ENCODE measurements at places on chromosomes 12 and 14. TPM values are rescaled to one million over a fixed set of nuclear protein-coding genes. Genes with fewer than 3 reads are reported as not detected.

DNA sequence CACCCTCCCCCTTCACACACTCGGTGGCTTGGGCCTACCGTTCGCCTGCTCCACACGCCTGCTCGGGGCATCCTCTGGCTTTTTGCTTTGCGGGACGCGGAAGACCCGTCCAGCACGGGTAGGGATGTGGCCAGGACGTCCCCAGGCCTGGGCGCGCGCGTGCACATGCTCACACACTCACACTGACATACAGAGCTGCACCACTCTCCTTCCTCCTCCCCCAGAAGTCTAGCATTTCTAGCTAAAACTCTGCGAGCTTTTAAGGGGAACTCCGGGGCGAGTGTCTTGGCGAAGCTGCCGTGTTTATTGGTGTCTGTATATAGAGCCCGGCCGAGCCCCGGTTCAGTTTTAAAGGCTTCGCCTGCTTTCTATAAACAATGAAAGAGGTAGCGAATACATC lies 5.0 kb downstream of the TBX5 start:
- H3K4me3 ChIP-seq: no peak overlapping the region
- peaks cover 7% of the 10 kb centered on the region for H3K27me3 ChIP-seq
- peak; percentile 72 for DNase-seq
- H3K36me3 ChIP-seq: no peaks in the 10 kb centered on the region
- no peaks in the 10 kb centered on the region for H3K4me1 ChIP-seq

Gene TPPP2
- not detected for total RNA-seq

DNA sequence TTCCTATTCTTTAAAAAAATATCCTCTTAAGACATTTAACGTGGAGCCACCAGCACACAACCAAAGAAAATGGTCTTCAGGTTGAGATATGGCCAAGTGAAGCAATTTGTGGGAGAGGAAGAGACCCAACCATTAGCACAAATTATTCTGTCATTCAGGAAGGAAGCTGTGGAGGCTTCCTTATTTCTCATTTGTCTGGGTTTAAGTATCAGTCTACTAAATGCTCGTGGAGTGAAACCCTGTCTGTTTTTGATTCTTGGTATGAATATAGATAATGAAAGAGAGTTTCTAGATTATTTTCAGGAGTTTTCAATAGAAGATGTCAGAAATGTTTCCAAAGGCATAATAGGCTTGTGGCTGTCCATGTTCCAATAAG lies 125.1 kb downstream of the GPR65 start:
- H3K27ac ChIP-seq: peak overlapping the region; percentile 65
- peaks cover 17% of the 10 kb centered on the region for H3K4me1 ChIP-seq
- H3K36me3 ChIP-seq: no peaks in the 10 kb centered on the region

- H3K36me3 ChIP-seq: no peaks in the 10 kb centered on the region
- peak; percentile 15 for DNase-seq
- H3K27me3 ChIP-seq: peaks cover 7% of the 10 kb centered on the region
These were observed 45.0 kb upstream of the CCDC91 start for GRCh38 chr12:28145216-28145615.

DNA sequence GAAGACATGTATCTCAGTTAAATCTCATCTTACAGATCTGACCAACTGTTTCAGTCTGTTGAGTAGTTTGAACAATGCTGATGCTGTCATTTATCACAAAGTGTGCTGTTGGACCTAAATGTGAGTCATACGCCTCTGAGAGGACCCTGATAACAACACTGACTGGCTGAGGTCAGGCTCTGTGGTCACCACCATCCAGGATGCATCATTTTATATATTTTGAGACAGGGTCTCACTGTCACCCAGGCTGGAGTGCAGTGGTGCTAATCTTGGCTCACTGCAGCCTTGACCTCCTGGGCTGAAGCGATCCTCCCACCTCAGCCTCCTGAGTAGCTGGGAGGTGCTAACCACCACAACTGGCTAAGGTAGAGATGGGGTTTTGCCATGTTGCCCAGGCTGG lies 181.0 kb upstream of the RGS6 start:
- no peak overlapping the region for H3K27ac ChIP-seq
- no peak overlapping the region for H3K4me3 ChIP-seq
- no peak for DNase-seq
- H3K27me3 ChIP-seq: no peaks in the 10 kb centered on the region
- no peaks in the 10 kb centered on the region for H3K36me3 ChIP-seq
- peaks cover 10% of the 10 kb centered on the region for H3K4me1 ChIP-seq

Measured in osteoblast (primary cell).